Stimulated activated CD4-positive, alpha-beta T cell treated with anti-CD3 and anti-CD28 coated beads, Interleukin-1b, Interleukin-23, amount 100 ng/mL, for 1 hour (primary cell): ENCODE measurements at places on chromosomes 2 and 18.

DNA sequence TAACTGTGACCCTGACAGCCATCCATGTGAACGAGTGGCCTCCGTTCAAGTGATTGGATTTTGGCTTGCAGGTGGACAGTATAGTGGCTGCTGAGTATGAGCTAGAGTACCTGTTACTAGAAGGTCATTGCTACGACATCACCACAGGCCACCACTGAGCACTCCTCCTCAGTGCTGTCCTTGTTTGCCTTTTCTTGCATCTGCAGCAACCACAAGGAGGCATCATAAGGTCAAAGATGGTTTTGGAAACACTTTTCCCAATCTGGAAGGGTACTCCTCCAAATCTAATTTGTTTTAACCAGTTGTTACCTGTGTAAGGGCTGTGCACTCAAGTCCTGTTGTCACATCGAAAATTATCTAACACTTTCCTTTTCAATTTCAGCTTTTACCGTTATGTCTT is 81.2 kb downstream of the UGGT1 start:
- no peak for DNase-seq

DNA sequence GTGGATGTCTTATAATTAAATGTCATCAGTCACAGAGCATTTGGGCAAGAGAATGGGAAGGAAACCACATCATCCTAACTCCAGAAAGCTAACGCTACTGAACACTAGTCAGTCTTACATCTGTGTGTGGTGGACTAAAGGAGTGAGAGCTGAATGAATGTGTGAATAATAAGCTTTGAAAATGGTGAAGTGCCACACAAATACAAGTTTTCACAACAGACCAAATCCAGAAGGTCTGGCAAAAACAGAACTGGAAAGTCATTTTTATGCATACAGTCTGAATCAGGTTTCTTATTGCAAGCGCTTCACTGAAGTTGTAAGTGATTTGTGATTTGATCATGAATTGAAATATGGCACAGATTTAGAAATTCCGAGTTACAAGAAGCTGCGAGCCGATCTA is 175.7 kb downstream of the ZNF516 start:
- DNase-seq, result no peak

DNA sequence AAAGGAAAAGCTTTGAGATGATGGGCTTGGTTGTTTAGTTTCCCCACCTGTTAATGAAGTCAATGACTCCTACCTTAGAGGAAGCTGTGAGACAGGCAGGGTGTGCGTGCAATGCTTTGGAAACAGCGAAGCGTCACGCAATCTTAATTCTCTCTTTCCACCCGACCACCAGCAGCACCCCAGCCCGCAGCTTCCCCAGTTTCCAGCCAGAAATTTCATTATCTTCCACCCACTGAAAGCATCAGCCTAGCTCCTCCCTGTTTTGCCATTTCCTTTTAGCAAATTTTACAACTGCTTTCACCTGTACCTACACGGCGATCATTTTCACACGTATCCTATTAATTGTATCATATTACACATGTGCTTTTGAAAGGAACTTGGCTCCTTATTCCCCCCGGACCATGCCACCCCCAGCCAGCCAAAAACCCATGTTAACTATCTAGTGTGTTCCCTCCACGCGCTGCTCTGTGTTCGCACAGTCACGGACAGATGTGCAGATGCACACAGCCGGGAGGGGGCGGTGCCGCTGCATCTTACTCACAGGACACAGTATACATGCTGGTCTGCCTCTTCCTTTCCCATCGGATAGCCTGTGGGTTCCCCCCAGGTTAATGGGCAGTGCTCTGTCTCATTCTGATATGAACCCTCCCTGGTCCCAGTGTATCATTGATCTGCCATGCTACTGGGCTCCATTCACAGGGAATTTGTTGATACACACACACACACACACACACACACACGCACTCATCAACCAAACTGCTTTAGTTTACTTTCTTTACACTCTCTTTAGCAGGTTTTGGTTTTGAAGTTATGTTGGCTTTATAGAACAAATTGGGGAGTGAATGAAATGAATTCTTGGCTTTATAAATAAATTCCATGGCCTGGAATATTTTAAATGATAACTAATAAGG is 22.4 kb downstream of the CYP27C1 start:
- DNase-seq, result no peak

GRCh38 chr2:151297882-151298281 is 8.4 kb upstream of the NMI start:
- no peak for DNase-seq

- no peak for DNase-seq
These were observed 7.4 kb downstream of the NAB1 start for GRCh38 chr2:190656301-190656700.

DNA sequence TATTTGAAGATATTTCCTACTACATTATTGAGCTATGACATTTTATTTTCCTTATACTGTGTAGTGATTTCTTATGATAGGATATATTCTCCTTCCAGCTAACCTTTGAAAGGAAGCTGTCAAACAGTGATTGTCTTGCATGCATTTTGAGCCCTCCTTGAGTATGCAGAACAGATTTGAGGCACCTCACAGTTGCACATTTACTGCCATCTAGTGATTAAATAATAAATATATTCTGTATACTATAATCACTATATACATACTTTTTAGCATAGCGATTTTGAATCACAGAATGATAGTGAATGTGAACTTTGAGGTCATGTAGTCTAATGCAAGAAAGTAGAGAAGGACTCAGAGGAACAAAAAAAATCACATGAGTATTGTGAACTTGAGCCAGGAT is 268.4 kb upstream of the CDH19 start:
- no peak for DNase-seq

GRCh38 chr2:24785671-24786321 is 7.4 kb downstream of the PTRHD1 start:
- DNase-seq, result no peak

DNA sequence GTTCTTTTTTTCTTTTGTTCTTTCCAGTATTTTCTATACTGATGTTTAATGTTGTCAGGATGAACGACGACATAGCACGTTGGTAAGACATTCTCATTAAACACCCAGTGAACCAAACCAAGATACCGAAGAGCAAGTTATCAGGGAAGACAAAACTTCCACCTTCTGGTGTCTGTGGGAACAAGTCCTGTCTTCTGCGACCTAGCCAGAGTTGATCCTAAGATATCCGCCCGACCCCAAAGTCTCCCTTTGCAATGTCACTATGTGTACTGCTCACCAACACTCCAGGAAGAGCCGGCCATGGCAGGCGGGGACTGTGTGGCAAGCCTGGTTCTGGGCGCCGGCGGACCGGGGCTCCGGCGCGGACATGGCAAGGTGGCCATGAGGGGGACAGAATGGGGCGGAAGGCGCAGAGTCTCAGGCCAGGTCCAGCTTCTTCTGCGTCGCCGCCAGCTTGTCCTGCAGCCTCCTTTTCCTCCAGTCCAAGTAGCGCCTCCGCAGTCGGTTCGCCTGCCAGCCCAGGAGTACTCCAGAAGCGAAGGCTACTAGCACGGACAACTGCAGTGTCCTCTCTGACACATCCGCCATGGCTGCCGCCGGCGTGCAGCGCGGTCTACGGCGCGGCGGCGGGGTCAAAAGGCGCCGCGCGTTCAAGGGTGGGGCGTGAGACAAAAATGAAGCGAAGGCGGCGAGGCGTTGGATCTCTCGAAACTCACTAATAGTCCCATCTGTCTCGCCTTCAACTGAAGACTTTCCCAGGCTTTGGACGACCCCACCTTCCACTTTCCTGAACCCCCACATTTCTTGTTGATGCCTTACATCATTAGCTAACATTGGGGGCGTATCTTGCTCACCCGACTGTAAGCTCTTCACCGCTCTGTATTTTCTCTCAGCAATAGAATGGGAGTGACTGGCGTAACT is at the start of gene MTLN:
MTLN (minus strand) TSS at position 610 of the 921 bp plus-strand sequence; CDS start at position 588, 22 bp downstream.
- peak; percentile 14 for DNase-seq

GRCh38 chr18:40630496-40630895 is 1324.5 kb upstream of the PIK3C3 start:
- DNase-seq, result no peak

DNA sequence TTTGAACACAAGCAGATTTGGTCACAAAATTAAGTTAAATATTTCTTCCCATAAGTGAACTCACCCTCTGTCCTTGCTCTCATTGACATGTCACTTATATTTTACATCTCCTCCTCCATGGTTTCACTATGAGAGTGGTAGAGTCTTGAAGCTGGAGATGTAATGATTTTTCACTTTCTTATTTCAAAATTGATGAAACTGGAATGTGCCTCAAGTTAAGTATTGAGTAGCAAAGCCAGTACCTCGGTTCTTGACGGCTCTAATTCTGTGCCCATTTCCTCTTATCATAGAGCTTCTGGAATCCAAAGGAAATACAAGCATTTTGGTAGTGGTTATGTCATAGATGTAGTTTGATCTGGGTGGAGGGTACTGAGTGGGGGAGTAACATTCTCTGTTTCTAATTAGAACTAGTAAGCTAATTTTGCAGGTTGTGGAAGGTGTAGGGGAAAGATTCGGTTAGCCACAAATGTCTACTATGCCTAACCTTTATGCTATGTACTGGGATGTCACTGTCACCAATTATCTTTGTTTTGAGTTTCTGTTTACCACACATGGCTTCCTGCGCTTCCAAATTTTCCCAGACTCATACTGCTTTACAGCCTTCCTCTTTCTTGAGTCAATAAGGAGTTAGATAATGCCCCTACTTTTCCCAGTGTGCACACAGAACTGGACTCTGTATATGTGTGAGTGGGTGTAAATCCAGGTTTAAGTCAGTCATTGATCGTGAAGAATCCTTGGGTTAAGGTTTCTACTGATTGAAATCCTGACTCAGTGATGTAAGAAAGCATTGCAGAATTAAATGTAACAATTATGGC is 96.8 kb downstream of the DIS3L2 start:
- DNase-seq, result no peak

DNA sequence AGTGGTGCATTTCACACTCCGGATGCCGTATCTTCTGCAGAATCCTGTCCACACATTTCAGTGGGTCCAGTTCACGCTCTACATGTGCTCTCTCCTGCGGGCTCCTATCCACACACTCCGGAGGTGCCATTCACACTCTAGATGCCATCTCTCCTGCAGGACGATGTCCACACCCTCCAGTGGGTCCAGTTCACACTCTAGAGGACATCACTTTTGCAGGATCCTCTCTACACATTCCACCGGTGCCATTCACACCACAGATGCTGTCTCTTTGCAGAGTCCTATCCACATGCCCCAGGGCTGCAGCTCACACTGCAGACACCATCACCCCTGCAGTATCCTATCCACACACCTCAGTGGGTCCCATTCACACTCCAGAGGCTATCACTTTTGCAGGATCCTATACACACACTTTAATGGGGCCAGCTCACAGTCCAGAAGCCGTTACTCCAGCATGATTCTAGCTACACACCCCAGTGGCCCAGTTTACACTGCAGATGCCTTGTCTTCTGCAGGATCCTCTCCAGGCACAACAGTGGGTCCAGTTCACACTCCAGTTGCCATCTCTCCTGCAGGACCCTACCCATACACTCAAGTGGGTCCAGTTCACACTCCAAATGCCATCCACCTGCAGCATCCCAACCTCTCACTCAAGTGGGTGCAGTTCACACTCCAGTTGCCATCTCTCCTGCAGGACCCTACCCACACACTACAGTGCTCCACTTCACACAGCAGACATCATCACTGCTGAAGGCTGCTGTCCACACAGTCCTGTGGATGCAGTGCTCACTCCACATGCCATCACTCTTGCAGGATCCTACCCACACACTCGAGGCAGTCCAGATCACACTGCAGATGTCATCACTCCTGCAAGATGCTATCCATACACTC is 2.1 kb upstream of the PXDN start:
- no peak for DNase-seq
